ENCODE measurements at places on chromosomes 2 and 18. TPM values are rescaled to one million over a fixed set of nuclear protein-coding genes. Genes with fewer than 3 reads are reported as not detected.
A peak's percentile ranks its signal among the peaks of the same experiment; 100 is the strongest.

Gene ASAP2
- not detected for total RNA-seq

GRCh38 chr18:45340884-45341283, 274.4 kb upstream of the SLC14A2 start:
- no peaks in the 10 kb centered on the region for H3K36me3 ChIP-seq
- H3K27me3 ChIP-seq, result peaks cover 3% of the 10 kb centered on the region
- DNase-seq, result no peak
- H3K27ac ChIP-seq, result no peak overlapping the region
- no peaks in the 10 kb centered on the region for H3K4me1 ChIP-seq

DNA sequence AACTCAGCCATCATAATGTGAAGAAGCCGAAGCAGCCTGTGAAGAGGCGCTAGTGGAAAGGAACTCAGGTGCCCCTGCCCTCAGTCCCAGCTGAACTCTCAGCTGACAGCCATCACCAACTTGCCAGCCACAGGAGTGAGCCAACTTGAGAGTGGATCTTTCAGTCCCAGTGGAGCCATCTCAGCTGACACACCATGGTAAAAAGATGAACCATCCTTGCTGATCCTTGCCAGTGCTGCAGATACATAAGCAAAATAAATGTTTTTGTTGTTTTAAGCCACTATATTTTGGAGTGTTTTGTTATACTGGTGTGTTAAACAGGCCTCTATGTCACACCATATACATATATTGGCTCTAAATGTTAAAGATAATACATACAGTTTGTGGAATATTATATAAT, 195.8 kb upstream of the SPRED2 start:
- no peak for DNase-seq
- no peaks in the 10 kb centered on the region for H3K36me3 ChIP-seq
- peaks cover 10% of the 10 kb centered on the region for H3K27me3 ChIP-seq
- H3K4me3 ChIP-seq, result no peak overlapping the region
- no peak overlapping the region for H3K27ac ChIP-seq
- peaks cover 4% of the 10 kb centered on the region for H3K4me1 ChIP-seq

GRCh38 chr2:8255448-8255800, 426.4 kb upstream of the ID2 start:
- DNase-seq, result no peak
- H3K4me1 ChIP-seq, result peaks cover 10% of the 10 kb centered on the region
- H3K27ac ChIP-seq, result no peak overlapping the region
- H3K36me3 ChIP-seq, result peaks cover 3% of the 10 kb centered on the region
- H3K4me3 ChIP-seq, result no peak overlapping the region

DNA sequence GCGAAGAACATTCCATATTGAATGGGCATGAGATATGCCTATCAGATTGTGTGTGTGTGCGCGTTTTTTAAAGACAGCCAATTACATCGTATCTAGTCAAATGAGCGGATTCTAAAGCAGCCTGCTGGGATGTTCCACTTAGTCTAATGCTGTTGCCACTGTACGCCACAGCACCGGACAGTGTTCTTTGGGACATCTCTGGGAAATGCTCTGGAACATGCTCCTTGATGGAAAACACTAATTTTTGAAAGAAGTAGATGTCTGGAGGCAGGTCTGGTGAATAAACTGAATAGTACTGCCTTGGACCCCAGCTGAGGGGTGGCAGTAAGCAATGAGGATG, 3.6 kb upstream of the TMEM150A start:
- peaks cover 19% of the 10 kb centered on the region for H3K4me1 ChIP-seq
- no peaks in the 10 kb centered on the region for H3K27me3 ChIP-seq
- no peak overlapping the region for H3K27ac ChIP-seq
- H3K4me3 ChIP-seq, result no peak overlapping the region
- no peak for DNase-seq

Gene CD207
- total RNA-seq, result not detected

GRCh38 chr2:229731916-229732315, 17.6 kb upstream of the DNER start:
- peaks cover 3% of the 10 kb centered on the region for H3K4me1 ChIP-seq
- peaks cover 3% of the 10 kb centered on the region for H3K27me3 ChIP-seq
- no peak overlapping the region for H3K4me3 ChIP-seq
- DNase-seq, result no peak
- H3K36me3 ChIP-seq, result no peaks in the 10 kb centered on the region

GRCh38 chr18:74702950-74703349, 105.3 kb downstream of the ZNF407 start:
- H3K4me1 ChIP-seq, result no peaks in the 10 kb centered on the region
- no peak overlapping the region for H3K4me3 ChIP-seq
- no peak overlapping the region for H3K27ac ChIP-seq

DNA sequence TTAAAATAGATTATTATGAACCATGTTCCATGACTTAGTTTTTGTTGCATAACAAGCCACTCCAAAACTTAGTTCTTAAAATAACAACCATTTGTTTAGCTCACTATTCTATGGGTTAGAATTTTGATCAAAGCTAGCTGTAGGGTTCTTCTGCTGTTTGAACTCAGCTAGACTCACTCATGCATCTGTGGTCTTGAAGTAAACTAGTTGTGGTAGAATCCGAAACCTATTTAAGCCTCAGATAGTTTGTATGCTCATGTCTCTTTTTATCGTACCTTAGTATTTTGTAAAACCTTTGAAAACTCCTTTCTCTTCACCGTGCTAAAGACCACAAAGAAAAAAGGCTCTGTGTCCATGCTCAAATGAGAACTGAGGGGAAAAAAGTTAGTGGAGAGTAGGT, 166.6 kb downstream of the XIRP2 start:
- H3K4me1 ChIP-seq, result no peaks in the 10 kb centered on the region
- no peak overlapping the region for H3K27ac ChIP-seq
- no peaks in the 10 kb centered on the region for H3K27me3 ChIP-seq
- no peak for DNase-seq
- H3K4me3 ChIP-seq, result no peak overlapping the region

DNA sequence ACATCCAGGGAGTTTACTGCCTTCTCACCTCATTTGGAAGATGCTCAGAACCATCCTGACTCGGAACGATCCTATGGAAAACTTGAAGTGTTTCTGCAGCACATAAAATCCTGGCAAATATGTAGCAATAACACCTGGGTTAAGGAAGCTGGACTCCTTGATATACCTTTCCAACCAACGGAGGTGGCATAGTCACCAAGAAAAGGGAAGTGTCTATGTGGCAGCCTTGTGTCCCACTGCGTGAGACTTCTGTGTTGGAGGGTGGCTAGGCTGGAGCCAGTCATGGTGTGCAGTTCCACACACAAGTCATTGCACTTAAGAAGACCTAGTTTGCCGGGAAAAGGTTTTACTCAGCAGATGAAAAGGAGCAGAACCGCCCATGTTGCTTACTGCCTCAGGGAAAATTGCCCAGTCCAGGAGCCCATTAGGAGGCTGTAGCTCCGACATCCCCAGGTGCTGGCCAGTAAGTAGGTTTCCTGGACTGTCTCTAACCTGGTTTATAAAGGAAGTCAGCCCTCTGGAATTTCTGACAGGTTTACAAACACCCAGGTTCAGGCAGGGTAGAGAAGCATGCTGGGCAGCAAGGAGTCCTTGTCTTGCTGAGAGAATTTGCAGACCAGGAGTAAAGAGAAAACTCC, 46.2 kb upstream of the SPRED2 start:
- no peak for DNase-seq
- H3K4me1 ChIP-seq, result no peaks in the 10 kb centered on the region

DNA sequence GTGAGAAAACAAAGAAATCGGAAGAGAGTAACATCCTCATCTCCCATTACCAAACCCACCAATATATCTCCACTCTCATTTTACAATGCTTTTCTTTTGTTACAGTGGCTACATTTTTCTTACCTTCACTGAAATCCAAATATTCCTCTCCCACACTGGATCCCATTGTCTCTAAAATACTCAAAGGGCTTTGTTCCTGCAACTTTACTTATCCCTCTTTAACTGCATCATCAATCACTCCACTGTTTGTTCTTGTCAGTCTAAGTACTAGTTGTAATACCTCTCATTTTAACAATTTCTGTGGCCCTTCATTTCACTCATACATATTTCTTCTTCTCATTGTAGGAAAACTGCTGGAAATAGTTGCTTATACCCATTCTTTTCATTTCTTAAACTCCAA, 464.2 kb upstream of the PIK3C3 start:
- no peaks in the 10 kb centered on the region for H3K36me3 ChIP-seq
- no peak overlapping the region for H3K4me3 ChIP-seq
- H3K27ac ChIP-seq, result no peak overlapping the region
- DNase-seq, result no peak
- no peaks in the 10 kb centered on the region for H3K4me1 ChIP-seq

DNA sequence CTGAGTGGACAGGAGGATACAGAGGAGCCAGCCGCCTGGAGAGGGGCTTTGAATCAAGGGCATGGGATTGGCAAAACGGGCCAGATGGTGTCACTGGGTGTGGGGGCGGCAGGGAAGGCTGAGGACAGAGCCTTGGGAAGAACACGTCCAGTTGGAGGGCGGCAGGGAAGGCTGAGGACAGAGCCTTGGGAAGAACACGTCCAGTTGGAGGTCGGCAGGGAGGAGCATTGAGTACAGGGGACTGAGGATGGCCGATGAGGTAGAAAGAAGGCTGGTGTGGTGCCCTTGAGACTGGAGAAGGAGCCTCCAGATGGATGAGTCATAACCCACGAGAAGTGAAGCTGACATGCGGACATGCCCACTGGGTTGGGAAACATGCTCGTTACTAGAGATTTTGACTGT, 4.5 kb downstream of the HES6 start:
- peaks cover 1% of the 10 kb centered on the region for H3K36me3 ChIP-seq
- peak overlapping the region; percentile 59 for H3K4me3 ChIP-seq
- peaks cover 65% of the 10 kb centered on the region for H3K27me3 ChIP-seq
- H3K27ac ChIP-seq, result no peak overlapping the region
- peaks cover 12% of the 10 kb centered on the region for H3K4me1 ChIP-seq

DNA sequence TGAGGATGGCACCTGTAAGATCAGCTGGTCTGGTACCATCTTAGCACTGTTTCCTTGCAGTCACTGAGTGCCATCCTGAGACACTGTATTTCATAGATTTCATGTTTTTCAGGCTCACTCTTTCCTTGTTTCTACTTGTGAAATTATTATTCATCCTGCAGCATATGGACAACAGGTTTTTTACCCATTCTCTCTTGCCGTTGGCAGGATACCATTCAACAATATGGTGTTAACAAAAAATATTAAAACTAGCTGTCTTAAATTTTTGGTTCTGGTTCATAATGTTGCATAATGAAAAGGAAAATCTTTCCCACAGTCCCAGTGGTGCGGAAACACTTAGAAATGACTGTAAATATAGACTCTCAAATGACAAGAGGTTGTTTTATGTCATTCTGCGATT, 23.1 kb upstream of the ATG16L1 start:
- no peak overlapping the region for H3K4me3 ChIP-seq
- no peak for DNase-seq
- H3K36me3 ChIP-seq, result peaks cover 6% of the 10 kb centered on the region
- H3K27ac ChIP-seq, result no peak overlapping the region
- H3K27me3 ChIP-seq, result peaks cover 4% of the 10 kb centered on the region
- peaks cover 32% of the 10 kb centered on the region for H3K4me1 ChIP-seq

- no peak for DNase-seq
- peaks cover 62% of the 10 kb centered on the region for H3K36me3 ChIP-seq
- H3K4me3 ChIP-seq, result peak overlapping the region; percentile 74
- H3K27me3 ChIP-seq, result no peaks in the 10 kb centered on the region
- H3K27ac ChIP-seq, result peak overlapping the region; percentile 90
- H3K4me1 ChIP-seq, result peaks cover 74% of the 10 kb centered on the region
These were observed 23.6 kb downstream of the INPP5D start for GRCh38 chr2:233083782-233084181.

GRCh38 chr2:67295406-67295805, 101.7 kb upstream of the ETAA1 start:
- H3K4me1 ChIP-seq, result no peaks in the 10 kb centered on the region
- DNase-seq, result no peak
- no peak overlapping the region for H3K4me3 ChIP-seq
- H3K27ac ChIP-seq, result no peak overlapping the region
- no peaks in the 10 kb centered on the region for H3K27me3 ChIP-seq

GRCh38 chr2:111239581-111240249, 119.0 kb downstream of the BCL2L11 start:
- H3K4me1 ChIP-seq, result peaks cover 9% of the 10 kb centered on the region
- H3K27ac ChIP-seq, result no peak overlapping the region
- H3K4me3 ChIP-seq, result no peak overlapping the region
- DNase-seq, result no peak

Gene MAL
- total RNA-seq, result 184 TPM

DNA sequence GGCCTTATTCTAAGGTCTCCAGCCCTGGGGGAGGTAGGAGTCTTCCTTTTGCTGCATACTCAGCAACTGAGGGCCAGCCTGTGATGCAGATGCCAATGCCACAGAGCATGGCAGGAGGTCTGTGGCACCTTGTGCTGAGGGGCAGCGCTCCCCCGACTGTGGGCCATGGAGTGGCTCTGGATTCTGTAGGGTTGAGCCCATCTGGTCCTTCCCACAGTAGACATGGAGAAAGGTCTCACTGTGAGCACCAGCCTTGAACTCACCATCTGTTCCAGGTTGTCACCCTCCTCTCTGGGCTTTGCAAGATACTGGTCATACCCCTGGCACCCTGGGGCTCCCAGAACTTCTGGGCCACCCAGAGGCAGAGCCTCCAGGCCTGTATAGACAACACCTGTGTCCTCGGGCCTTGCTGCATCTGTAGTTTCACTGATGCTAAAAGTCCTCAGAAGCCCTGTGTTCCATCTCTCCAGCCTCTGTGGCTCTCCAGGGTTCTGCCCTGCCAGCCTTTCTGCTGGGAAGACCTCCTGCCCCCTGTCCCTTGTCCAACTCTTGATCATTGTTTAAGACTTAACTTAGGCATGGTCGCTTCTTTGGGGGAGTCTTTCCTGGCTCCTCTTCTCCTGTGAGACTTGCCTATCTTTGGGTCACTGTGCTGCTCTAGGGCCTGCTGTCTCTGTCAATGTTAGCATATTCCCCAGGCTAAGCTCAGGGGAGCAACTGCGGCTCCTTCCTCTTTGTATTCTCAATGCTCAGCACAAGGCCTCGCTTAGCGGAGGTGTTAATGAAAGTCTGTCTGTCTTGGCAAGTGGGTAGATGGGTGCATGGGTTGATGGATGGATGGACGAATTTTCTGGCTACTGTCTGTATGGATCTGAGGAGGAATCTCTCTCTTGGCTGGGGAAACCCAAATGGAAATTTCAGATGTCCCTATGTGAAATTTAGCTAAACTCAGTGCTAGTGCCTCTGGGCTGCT, 160.9 kb downstream of the DYSF start:
- no peaks in the 10 kb centered on the region for H3K36me3 ChIP-seq
- no peak overlapping the region for H3K4me3 ChIP-seq
- peak; percentile 9 for DNase-seq
- no peaks in the 10 kb centered on the region for H3K4me1 ChIP-seq
- no peak overlapping the region for H3K27ac ChIP-seq
- no peaks in the 10 kb centered on the region for H3K27me3 ChIP-seq

Data from activated naive CD8-positive, alpha-beta T cell treated with anti-CD3 and anti-CD28 coated beads, Interleukin-2, amount 10 ng/mL, durations not matched to agents 7 days and 5 days (primary cell).